ENCODE measurements at places on chromosomes 3 and 15. TPM values are rescaled to one million over a fixed set of nuclear protein-coding genes. Genes with fewer than 3 reads are reported as not detected.

Gene CMTM6
- 57.7 TPM for total RNA-seq

Gene PLA2G4E
- not detected for total RNA-seq

Gene ROPN1
- not detected for total RNA-seq

Gene CLDN11
- total RNA-seq, result not detected

Gene TMEM108
- not detected for total RNA-seq

Gene SPG11
- total RNA-seq, result 137 TPM

Gene OR5H2
- total RNA-seq, result not detected

Gene TRIM42
- total RNA-seq, result not detected
